ENCODE measurements at places on chromosomes 2 and 18. TPM values are rescaled to one million over a fixed set of nuclear protein-coding genes. Genes with fewer than 3 reads are reported as not detected.

Gene WBP1
- 35.5 TPM for total RNA-seq

Gene KCNIP3
- total RNA-seq, result 0.29 TPM

Gene SOX11
- total RNA-seq, result 0.59 TPM

Gene BOK
- total RNA-seq, result 41.3 TPM

Gene GCKR
- 1.4 TPM for total RNA-seq

Gene TUBA4A
- total RNA-seq, result 11.9 TPM

Gene ALPG
- total RNA-seq, result not detected

Gene CERKL
- not detected for total RNA-seq

DNA sequence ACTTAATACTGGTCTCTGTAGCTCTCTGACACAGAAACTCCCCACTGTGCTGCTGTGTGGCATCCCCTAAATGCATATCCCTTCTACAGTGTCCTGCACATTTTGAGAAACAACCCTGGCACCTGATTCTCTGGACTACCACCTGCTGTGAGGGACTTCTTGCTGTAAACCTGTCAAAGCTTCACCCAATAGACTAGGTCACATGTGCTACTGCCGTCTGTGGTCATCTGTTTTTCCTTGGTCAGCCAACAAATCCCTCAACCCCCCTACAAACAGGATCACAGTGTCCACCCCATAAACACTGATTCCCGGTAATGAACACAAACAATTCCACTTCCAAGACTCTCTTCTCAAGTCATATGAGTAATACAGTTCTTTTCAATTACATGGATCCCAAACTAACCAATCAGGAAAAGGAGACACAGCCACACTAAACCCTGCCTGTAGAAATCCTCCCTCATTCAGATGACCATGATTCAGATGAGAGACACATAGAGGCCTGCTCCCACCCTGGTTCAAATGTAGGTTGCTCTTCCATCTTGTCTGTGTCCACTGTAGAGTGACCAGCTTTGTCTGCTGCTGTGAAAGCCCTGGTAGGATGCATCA lies 1157.4 kb downstream of the RPIA start:
- peak; percentile 41 for DNase-seq

DNA sequence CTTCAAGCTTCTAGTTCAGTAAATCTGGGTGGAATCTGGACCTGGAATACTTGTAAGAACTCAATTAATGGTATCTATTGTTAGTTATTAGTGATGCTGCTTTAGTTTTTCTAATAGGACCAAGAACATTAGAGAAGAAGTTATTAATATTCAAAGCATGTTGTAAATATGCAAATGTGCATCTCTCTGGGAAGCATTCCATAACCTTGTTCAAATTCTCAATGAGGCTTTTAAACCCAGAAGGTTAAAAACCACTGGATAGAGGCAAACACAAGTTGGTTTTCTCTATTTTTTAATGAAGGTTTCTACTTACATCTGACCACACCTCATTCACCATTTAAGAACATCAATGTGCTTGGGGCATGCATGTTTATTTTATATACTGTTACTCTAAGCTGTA lies 16.1 kb upstream of the ACVR1C start:
- DNase-seq, result no peak

DNA sequence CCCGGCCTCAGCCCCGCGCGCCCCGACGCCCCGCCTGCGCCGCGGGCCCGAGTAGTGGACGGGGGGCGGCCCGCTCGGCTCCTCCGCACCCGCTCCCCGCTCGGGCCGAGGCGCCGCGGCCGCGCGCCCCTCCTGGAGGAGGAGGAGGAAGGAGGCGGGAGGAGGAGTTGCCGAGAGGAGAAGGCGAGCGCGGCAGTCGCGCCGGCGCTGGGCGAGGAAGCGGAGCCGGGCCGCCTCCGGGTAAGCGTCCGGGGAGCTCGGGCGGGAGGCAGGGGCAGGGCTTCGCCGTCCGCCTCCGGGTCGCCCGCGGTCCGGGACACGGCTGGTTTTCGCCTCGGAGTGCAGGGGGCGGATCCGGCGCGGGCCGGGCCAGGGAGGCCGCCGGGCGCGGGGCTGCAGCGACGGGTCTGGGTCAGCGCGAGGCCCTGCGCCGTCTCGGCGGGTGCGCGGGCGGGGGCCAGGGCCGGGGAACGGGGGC lies at the start of gene SOCS6:
SOCS6 (plus strand) TSS at position 195 of the 478 bp plus-strand sequence. CDS start 35,624 bp downstream, outside the sequence.
- DNase-seq, result peak; percentile 97

- DNase-seq, result no peak
Observed at GRCh38 chr2:236818281-236819045, 248.8 kb downstream of the ACKR3 start.

- DNase-seq, result peak; percentile 84
Observed at GRCh38 chr2:240467149-240467642, 31.7 kb downstream of the GPC1 start.

DNA sequence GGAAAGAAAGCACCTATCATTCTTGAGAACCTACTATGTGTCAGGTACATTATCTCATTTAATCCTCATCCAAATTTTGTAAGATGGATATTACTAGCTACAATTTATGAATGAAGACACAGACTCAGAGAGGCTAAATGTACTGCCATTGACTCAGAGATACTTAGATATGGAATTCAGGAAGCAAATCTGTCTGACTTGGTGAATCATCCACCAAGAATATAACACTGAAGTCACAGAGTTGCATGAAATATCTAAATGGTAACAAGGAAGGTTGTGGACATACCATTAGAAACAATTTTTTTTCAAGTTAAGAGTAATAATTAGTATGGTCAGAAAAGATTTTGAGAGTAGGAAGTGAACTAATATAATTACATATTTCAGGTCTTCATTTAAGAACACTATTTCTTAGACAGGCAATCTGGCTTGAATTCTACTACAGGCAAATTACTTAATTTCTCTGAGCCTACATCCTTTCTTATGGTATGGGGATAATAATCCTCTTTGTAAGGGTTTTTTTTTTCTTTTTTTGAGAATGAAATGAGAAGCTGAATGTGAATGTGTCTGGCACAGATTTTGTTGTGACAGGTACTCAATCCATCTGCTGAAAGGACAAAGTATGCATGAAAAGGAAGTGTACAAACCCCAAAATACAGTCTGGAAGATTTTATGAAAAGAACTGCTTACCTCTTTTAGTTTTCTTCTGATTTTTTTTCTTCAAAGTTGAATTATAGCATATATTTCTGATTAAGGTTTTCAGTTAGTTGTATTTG lies 14.8 kb upstream of the C2orf66 start:
- peak; percentile 68 for DNase-seq

- no peak for DNase-seq
Observed at GRCh38 chr2:23904692-23905091, 22.2 kb downstream of the ATAD2B start.

- no peak for DNase-seq
Observed at GRCh38 chr2:116988303-116988702, 826.2 kb upstream of the DDX18 start.

DNA sequence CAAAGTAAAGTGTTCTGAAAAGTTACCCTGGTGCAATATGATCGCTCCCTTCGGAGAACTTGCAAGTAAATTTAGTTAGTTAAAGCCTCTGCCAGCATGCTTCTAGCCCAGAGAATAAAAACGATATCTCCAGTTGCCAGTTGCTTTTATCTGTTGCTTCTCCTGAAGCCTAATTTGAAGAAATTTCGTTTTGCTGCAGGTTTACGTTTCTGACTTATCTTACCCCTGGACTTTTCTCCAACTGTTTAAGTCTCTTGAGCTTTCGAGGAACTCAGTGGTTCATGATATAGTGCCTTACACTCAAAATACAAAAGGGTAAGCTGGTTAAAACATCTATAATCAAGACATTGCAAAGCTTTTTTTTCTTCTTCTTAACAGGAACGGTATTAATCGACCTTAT lies 131.1 kb downstream of the FAM161A start:
- DNase-seq, result no peak

GRCh38 chr2:85221067-85221691 lies 88.0 kb downstream of the TCF7L1 start:
- no peak for DNase-seq

- DNase-seq, result no peak
Observed at GRCh38 chr2:134320930-134321329, 67.1 kb downstream of the MGAT5 start.

GRCh38 chr2:227161947-227162346 lies 2.1 kb downstream of the COL4A4 start:
- peak; percentile 63 for DNase-seq

- DNase-seq, result no peak
Observed at GRCh38 chr2:85503851-85504777, 34.9 kb upstream of the MAT2A start.

GRCh38 chr18:49061239-49061990 lies 110.7 kb upstream of the SMAD7 start:
- no peak for DNase-seq

DNA sequence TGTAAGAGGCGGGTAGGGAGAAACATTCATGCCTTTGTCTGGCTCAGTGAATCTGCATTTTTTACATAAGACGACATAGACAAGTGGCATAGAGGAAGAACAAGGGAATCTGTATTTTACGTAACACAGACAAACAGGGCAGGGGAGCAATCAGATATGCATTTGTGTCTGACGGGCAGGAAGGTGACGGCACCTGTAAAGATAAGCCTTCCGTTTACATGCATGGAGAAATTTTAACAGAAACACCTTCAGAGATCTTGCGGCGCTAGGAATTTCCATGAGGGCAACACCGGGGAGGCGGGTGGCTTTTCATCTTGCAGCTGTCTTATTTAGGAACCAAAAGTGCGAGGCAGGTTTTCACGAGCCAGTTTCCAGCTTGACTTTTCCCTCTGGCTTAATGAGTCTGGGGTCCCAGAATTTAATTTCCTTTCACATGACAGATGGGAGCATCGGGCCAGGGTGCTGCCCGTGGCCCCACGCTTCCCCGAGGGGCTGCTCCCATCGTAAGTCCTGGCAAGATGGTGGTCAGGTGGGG lies 42.6 kb downstream of the RTP5 start:
- DNase-seq, result peak; percentile 29

DNA sequence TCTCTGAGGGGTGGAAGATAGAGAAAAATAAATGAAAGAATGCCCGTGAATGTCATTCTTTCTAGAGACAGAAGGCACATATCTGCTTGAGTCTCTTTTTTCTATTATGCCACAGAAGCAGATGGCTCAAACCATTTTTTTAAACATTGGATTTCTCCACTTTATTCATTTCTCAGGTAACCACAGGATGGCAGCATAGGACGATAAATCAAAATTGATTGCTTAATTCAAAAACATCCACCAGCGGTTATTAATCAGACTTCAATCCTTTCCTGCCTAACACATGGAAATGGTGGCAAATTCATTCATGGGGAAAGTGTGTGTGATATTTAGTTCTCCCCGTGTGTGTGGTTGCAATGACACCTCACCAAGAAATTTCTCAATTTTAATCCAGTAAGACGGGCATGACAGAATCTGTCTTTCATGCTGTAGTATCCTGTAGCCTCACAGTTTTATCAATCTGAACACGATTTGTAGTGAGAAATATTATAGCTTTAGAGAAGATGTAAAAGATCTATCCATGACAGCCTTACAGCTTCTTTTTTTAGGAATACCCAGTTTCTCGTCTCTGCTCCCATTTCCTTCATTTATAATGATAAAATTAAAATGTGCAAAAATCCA lies 72.2 kb downstream of the DSC3 start:
- DNase-seq, result no peak

GRCh38 chr2:230329946-230330605 lies 3.1 kb downstream of the SP140L start:
- DNase-seq, result no peak

GRCh38 chr2:76861708-76862107 lies 660.5 kb downstream of the LRRTM4 start:
- DNase-seq, result no peak

DNA sequence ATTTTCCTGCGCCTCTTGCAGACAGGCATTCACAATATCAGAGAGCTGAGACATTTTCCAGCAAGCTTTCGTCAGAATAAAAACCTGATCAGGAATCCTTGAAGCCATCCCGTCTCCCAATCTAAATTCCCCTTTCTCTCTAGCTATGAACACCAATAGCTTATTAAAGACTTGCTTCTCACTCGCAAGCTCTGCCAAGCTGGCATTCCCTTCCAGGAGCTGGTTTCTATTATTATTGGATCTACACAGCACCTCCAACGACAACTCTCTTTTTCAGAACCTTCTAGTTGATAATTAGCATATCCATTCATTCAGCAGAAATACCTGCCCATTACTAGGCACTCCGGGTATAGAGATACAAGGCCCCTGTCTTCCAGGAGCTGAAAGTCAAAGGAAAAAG lies 350.3 kb downstream of the MTX2 start:
- no peak for DNase-seq

DNA sequence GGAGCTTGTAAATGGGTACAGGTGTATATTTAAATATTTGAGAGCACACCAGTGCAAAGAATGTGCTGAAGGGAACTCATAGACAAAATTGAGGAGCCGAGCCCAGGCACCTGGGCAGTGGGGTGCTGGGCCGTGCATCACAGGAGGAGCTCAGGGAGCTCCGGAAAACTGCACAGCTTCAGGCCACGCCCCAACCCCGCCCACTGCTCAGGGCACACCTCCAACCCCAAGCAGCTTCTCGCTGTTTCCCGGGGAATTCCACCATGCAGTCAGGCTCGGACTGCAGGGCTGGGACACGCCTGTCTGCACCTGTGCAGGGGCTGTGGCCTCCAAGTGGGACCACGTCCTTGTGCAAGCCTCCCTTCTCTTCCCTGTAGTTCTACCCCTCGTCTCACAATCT lies 243.0 kb downstream of the HDAC4 start:
- no peak for DNase-seq
